Regular cardiac myocyte (primary cell): ENCODE measurements at places on chromosomes 11 and 22. TPM values are rescaled to one million over a fixed set of nuclear protein-coding genes. Genes with fewer than 3 reads are reported as not detected.

The CD248 gene
- 28.5 and 40.3 TPM in 2 replicates for total RNA-seq

The MN1 gene
- total RNA-seq = 1.3 and 3.1 TPM in 2 replicates

The PLEKHA7 gene
- total RNA-seq = 0.28 and 0.58 TPM in 2 replicates

The CDC42EP2 gene
- 10.9 and 18.3 TPM in 2 replicates for total RNA-seq

The HMBS gene
- total RNA-seq = 5.9 and 25.1 TPM in 2 replicates

The PIH1D2 gene
- total RNA-seq = 1.4 and 1.9 TPM in 2 replicates

The SERHL2 gene
- 3.6 and 4.8 TPM in 2 replicates for total RNA-seq

The BTBD18 gene
- total RNA-seq = not detected in 2 replicates

The OR8G5 gene
- total RNA-seq = not detected in 2 replicates

The NFRKB gene
- 16.3 and 18.3 TPM in 2 replicates for total RNA-seq

The GSTT2B gene
- 0.85 and 4.2 TPM in 2 replicates for total RNA-seq
